ENCODE measurements at places on chromosomes 5 and 9. TPM values are rescaled to one million over a fixed set of nuclear protein-coding genes. Genes with fewer than 3 reads are reported as not detected.

Gene ARID3C
- total RNA-seq: not detected

Gene INSL6
- total RNA-seq: not detected

Gene FOXI1
- total RNA-seq: not detected

Gene NELFB
- 63.6 TPM for total RNA-seq

Gene F2RL2
- 0.16 TPM for total RNA-seq

Gene GNAQ
- 29.3 TPM for total RNA-seq

Gene PGM5
- total RNA-seq: 108 TPM

Gene GPR151
- total RNA-seq: not detected

Gene PCDHB11
- 0.16 TPM for total RNA-seq

Gene C9orf43
- total RNA-seq: 0.16 TPM

Gene PHF24
- total RNA-seq: not detected

Gene LCN15
- total RNA-seq: not detected

Gene KLHL3
- total RNA-seq: 19.3 TPM

Gene ZNF300
- 9.8 TPM for total RNA-seq

Gene AJM1
- 0.65 TPM for total RNA-seq

Gene SPINK9
- total RNA-seq: not detected

Gene PCDHGC4
- total RNA-seq: 0.49 TPM

Gene OR13C2
- not detected for total RNA-seq

Gene SPATA31D4
- not detected for total RNA-seq

Gene GPR21
- total RNA-seq: 3.8 TPM

Gene CCDC180
- 0.32 TPM for total RNA-seq

Gene SKP2
- 19.4 TPM for total RNA-seq

Gene SKIC3
- total RNA-seq: 71.7 TPM

Gene TMEM203
- 17.2 TPM for total RNA-seq

Gene TTC23L
- not detected for total RNA-seq

Gene PSIP1
- total RNA-seq: 38.7 TPM

Gene SPATA31C1
- total RNA-seq: not detected

Gene SV2C
- total RNA-seq: not detected

Gene ANKRD18A
- not detected for total RNA-seq

Gene TMEM167A
- 55.3 TPM for total RNA-seq

Gene CEL
- total RNA-seq: 0.44 TPM

Gene EQTN
- not detected for total RNA-seq

Gene PCDHGA1
- 0.32 TPM for total RNA-seq
